ENCODE measurements at places on chromosomes 1 and 21.

DNA sequence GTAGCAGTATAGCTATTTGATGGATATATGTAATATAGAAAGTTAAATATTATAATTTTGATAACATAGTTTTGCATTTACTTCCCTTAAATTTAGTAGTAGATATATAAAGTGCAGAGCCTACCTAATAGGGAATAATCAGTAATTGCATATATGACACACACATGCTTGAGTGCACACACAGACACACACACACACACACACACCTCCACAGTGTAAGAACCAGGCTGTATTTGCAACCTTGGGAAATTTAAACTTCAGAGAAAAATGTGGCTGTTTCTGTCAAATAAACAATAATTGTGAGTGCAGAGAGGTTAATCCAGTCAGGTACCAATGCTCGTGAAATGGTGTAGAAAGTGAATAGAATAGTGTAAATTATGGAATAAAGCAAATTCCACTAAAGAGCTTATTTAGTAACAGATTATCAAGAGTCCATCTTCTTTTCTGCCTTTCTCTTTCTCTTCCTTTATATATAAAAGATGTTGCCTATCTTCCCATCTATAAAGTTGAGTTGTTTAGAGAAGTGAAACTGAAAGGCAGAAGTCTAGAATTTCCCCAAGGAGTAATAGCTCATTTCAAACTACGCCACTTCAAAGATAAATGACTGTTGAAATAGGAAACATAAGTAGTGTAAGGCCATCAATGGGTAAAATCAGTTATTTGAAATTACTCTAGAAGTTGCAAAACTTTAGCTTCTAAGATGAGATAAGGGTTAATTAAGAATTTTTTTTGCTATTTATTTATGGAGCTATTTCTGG is 273.7 kb downstream of the SRGAP2C start:
- no peak for DNase-seq

GRCh38 chr1:10516925-10517676 is 42.4 kb downstream of the PEX14 start:
- no peak for DNase-seq

- no peak for DNase-seq
These were observed 229.6 kb upstream of the COA6 start for GRCh38 chr1:234143681-234144080.

DNA sequence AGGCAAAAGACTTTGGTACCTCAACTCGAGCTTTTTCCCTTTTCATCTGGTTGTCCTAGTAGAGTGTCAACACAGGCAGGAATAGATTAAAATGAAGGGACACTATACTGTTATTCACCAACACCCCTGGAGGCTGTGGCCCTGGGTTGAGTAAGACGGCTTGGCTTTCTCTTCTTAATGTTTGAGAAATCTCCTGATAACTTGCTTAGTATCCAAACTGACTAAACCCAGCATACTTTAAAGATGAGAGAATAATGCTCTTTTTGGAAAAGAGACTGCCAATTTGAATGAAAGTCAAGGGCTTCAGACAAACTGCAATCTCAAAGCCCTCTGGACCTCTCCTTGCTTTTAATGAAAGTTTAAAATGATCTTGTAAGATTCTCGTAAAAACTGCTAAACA is 2.6 kb upstream of the SLC30A1 start:
- no peak for DNase-seq

- no peak for DNase-seq
These were observed 26.8 kb downstream of the UMODL1 start for GRCh38 chr21:42097860-42098454.

- no peak for DNase-seq
These were observed 18.5 kb upstream of the FAM89A start for GRCh38 chr1:231058416-231059109.

- no peak for DNase-seq
These were observed 239.8 kb downstream of the NFIA start for GRCh38 chr1:61322008-61322744.

- DNase-seq, result no peak
These were observed 11.0 kb downstream of the LMX1A start for GRCh38 chr1:165345502-165345901.

DNA sequence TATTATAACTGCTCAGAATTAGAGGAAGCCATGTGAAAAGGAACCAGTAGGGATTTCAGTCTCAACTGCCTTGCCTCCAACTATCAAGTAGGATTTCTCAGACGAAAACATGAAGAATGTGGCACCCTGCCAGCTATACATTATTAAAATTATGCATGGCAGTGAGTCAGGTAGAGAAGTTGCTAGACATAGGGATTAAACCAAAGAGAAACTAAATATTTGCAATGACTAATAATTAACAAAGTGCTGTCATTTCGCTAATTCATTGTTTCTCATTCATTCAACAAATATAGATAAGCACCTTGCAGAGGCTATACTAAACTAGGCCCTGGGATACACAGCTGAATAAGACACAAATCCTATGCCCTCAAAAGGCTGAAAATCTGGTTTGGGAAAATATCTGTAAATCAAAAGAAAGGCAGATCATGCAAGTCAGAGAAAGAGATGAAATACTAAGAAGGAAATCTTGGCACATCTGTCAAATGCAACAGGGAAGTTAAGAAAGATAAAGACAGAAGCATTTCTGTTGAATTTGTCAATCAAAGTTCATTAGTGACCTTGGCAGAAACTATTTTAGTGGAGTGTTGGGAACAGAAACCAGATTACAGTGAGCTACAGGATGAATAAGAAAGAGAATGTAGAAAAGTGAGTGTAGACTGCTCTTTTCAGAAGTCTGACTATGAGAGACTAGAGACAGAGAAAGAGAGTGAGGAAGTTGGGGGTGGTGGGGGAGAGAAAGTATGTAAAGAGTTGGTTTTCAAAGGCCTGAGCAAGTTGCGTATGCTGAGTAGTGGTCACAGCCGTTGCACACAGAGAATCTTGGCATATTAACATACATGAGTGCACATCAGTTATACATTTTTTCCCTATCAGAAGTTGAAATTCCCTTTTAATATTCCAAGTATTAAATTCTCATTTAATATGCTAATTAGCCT is 14.7 kb upstream of the NBPF11 start:
- DNase-seq, result no peak

DNA sequence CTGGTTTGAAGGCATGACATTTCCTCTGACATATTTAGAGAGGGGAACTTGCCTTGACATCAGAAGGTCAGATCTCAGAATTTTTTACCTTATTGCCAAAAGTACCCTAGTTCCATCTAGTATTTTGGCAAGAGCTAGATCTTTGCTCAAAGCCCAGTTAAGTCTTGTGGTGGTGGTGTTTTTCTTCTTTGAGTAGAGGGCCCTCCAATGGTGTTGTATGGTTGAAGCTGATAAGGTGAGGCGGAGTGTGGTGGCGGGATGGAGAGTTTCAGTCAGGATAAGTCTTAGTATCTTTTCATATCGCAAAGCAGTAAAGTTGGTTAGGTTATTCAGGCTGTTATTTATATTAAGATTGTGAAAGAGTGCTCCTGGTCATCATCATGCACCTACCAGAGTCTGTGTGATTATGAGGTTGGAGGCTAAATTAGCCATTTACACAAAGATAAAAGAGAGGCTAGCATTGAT is 20.1 kb upstream of the MACF1 start:
- no peak for DNase-seq

- peak; percentile 54 for DNase-seq
These were observed 5.1 kb downstream of the HSPB7 start for GRCh38 chr1:16012590-16013219.

DNA sequence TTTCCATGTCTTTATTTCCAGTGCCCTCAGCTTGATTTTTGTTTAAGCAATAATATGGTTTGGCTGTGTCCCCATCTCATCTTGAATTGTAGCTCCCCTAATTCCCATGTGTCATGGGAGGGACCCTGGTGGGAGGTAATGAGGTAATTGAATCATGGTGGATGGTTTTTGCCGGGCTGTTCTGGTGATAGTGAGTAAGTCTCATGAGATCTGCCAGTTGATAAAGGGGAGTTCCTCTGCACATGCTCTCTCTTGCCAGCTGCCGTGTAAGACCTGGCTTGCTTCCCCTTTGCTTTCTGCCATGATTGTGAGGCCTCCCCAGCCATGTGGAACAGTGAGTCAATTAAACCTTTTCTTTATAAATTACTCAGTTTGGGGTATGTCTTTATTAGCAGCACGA is 559.6 kb upstream of the ADAMTS5 start:
- no peak for DNase-seq

GRCh38 chr1:18288722-18289121 is 181.1 kb downstream of the IGSF21 start:
- no peak for DNase-seq

GRCh38 chr21:15826147-15826780 is 96.5 kb downstream of the USP25 start:
- peak; percentile 51 for DNase-seq

GRCh38 chr1:2492091-2492490 is 16.0 kb downstream of the PLCH2 start:
- no peak for DNase-seq

- no peak for DNase-seq
These were observed 54.5 kb downstream of the TM2D1 start for GRCh38 chr1:61670445-61670844.

- no peak for DNase-seq
These were observed 10.3 kb downstream of the RNU1-2 start for GRCh38 chr1:16905868-16906702.

GRCh38 chr1:67540025-67540732 is 110.0 kb upstream of the SERBP1 start:
- DNase-seq, result no peak

- no peak for DNase-seq
These were observed 27.3 kb downstream of the CCN1 start for GRCh38 chr1:85607921-85608265.

- no peak for DNase-seq
These were observed 71.7 kb downstream of the SETD4 start for GRCh38 chr21:35988416-35989137.

DNA sequence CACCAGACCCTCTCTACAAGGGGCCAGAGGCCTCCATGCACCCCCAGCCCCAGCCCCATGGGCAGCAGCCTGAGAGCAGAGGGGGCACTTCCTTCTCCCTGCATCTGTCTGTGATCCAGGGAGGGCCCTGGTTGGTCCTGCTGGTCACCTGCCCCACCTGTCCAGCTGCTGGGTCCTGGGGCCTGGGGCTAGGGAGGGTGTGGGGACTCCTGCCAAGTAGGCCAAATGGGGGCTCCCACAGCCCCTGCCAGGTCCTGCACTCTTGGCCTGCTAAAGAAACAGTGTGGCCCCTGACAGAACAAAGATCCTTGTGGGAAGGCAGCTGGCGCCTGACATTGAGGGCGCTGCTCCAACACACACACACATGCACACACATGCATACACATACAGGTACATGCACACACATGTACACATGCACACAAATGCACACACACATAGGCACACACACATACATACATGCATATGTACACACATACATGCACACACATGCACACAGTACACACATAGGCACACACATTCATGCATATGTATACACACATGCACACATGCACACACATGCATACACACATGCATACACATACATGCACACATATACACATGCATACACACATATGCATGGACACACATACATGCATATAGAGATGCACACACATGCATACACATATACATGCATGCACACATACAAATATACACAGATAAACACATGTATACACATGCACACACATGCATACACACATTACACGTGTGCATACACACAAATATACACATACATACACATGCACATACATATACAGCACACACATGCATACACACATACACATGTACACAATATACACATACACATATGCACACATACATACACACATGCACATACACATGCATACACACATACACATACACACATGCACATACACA is 49.9 kb downstream of the TRPM2 start:
- DNase-seq, result no peak

- DNase-seq, result no peak
These were observed 4.3 kb upstream of the ERI3 start for GRCh38 chr1:44359234-44359935.

DNA sequence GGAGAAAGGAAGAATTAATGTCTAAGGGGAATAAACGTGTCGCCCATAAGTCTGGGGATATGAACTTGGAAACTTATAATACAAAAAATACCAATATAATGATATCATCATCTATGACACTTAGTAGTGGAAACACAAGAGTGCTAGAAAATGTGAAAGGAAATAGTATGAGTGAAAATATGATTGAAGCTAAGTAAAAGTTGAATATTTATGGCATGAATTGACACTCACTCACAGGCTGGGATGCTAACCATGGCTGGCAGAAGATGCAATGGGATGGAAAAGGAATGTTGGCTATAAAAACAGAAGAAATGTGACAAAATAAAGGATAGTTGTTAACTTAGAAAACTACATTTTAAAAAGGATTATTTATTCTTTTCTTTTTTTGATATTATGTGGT is 120.1 kb downstream of the XPR1 start:
- no peak for DNase-seq
